ENCODE measurements at places on chromosomes 16 and 17.

DNA sequence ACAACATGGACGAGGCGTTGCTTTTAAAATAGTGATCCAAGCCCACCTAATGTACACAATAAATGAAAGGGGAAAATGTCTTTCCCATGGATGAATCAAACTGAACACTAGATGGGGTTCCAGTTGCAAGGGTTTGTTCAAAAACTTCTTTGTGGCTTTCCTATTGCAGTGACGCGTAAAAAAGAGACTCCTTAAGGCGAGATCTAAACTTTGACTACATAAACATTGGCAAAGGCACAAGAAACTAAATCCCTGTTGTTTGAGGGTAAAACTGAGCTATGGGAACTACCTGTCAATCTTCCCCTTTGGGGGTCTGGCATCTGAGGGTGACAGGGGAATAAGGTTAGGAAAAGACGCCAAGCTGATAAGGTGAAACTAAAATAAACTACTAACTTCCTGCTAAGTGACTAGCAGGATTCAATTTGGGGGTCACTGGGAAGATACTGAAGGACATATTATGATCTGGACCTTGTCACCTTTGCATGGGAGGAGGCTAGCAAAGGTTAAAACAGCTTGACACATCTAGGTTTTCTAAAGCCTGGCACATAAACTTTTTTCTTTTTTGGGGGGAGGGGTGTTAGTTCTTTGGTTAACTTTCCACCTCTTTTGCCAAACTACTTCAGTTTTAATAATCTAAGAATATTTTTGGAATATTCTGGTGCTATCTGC is 4.7 kb downstream of the SALL1 start:
- peak; percentile 68 for DNase-seq

DNA sequence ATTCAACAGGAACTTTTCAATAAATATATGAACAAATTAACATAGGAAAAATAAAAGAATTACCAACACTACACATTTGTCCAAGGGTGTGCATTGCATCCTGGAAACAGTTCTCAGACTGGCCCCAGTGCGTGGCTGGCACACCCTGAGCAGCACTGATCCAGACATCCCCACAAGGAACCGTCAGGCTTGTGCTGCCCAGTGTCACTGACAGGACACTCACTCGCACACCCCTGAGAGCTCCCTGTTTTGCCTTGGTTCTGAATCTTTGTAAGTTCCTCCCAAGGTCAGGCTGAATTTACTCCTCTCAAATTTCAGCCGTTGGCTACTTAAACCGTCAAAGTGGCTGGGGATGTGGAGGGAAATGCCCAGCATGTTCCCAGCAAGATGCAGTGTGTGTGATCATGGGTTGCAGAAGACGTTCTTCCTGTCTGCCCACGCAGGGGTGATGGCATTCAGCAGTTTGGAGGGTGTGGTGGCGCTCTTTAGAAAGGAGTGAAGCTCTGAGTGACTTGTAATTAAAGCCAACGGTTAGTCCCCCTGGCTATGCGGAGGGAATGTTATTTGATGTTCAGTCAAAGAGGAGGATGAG is 1.7 kb downstream of the MT2A start:
- peak; percentile 57 for DNase-seq

- DNase-seq, result no peak
Measured at GRCh38 chr16:84667600-84668309, 19.4 kb downstream of the KLHL36 start.

- no peak for DNase-seq
Measured at GRCh38 chr17:40366861-40367518, 2.5 kb upstream of the GJD3 start.

GRCh38 chr16:72220875-72221629 is 49.1 kb upstream of the PMFBP1 start:
- DNase-seq, result no peak
